ENCODE measurements at places on chromosomes 5 and 9.

- DNase-seq = no peak
Observed at GRCh38 chr9:131516100-131516499, 13.4 kb downstream of the POMT1 start.

- no peak for DNase-seq
Observed at GRCh38 chr9:137089232-137089947, 2.6 kb downstream of the MAN1B1 start.

DNA sequence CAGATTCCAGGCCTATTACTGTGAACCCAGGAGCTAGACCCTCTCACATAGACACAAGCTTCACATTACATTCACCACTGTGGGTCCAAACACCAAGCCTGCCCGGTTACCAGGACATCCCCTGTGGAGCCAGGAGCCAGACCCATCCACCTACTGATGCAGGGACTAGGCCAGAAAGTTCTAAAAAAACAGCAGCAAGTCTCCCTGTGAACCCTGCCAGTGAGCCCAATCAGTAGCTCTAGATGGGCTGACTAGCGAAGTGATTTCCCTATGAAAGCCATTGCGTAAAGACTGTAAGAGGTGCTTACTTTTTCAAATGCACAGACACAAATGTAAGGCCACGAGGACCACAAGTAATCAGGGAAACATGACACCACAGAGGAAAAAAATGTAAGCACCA, 352.3 kb downstream of the TMEM161B start:
- DNase-seq = no peak

GRCh38 chr9:86668488-86668887, 278.8 kb downstream of the GAS1 start:
- no peak for DNase-seq

- DNase-seq = no peak
Observed at GRCh38 chr5:74380193-74380592, 260.3 kb downstream of the ENC1 start.

- DNase-seq = no peak
Observed at GRCh38 chr5:179413711-179414458, 68.6 kb upstream of the ADAMTS2 start.

DNA sequence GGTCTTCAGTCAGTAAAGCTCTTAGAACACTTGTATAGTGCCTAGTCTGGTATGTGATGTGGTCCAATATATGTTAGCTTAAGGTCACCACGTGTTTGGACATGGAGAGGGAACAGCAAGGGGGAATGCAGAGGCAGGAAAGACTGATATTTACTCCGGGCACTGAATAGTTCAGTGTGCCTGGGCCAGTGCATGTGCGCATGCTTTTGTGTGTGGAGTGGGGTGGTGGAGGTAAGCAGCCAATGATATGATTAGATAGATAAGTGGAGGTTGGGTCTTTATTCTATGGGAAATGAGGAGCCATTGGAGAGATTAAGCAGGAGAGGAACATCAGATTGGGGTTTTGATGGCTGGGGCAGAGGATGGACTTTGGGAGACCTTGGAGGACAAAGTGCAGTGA, 14.0 kb downstream of the OR13J1 start:
- no peak for DNase-seq

- DNase-seq = no peak
Observed at GRCh38 chr5:172506251-172506650, 51.9 kb upstream of the SH3PXD2B start.

GRCh38 chr9:136806631-136807201, 1.0 kb upstream of the RABL6 start:
- no peak for DNase-seq

DNA sequence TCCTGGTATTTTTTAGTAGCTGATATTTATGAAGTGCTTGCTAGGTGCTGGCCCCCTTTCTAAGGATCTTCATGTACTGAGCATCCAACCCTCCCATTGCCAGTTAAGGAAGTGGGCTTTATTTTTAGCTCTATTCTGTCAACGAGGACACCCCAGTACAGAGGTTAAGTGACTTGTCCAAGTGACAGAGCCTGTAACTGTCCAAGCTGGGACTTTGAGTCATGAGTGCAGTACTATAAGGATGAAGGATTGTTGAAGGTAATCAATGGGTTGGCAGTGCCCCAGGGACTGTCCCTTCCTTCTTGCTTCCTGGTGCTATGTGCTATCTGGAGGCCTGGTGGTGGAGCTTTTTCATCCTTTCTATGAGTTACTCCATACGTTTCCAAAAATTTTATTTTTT, 18.0 kb upstream of the FABP6 start:
- DNase-seq = no peak

DNA sequence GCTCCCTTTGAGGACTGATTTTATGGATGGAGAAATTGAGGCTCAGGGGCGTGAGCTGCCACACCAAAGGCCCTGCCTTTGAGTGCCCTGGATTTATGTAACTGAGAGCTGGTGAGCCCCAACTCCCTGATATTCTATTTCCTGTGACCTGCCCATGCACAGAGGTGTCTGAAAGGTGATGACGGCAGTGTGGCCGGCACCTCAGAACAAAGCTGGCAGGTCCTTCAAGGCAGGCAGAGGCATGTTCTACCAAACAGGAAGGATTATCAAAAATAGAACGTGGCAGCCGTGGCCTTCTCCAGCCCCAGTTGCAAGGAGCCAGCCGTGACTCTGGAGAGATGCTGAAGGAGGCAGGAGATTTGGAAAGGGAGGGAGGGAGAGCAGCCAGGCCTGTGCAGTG, 36.2 kb downstream of the INSYN2B start:
- DNase-seq = no peak

DNA sequence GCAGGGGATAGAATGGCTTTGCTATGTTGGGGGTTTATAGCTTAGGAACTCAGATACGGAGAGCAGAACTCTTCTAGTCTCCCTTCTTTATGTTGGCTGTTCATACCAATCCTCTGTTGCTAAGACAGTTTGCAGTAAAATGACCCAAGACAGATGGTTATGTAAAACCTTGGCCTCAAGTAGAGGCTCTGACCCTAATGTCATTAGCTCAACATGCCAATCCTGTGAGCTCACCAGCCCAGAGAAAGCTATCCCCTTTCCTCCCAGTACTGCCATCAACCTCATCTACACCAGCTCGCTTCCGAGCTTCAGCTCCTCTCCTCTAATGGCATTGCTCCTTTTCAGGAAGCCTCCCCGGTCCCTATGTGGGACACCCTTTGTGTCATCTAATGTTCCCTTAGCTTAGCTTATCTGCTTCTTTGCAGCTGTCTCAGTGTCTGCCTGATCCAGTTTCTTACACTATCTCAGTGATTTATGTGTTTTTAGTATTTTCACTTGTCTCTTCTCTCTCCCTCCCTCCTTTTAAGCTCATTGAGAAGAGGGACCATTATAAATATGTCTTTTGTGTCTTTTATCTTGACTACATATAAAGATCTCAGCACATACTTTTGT, 281.3 kb upstream of the CLINT1 start:
- no peak for DNase-seq

DNA sequence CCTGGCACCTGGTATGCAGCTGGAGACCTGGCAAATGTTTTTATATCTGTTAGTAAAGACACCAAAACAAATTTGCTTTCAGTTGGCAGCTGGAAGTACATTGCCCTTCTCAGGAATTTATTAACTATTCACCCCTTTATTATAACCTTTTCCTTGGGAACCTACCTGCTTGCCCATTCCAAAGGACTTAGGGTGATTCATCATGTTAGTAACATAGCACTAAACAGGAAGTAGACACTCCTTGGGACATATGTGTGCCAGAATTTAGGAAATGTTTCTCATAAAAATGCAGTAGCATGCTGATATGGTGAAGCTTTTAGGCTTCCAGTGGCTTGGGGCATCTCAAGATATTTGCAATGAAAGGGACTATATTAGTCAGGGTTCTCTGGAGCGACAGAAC, 184.2 kb downstream of the DMAC1 start:
- no peak for DNase-seq

- no peak for DNase-seq
Observed at GRCh38 chr5:78399116-78399515, 38.7 kb downstream of the SCAMP1 start.

- no peak for DNase-seq
Observed at GRCh38 chr5:2375757-2376250, 375.7 kb downstream of the IRX2 start.
